Cardiac muscle cell (in vitro differentiated cells and primary cell): ENCODE measurements at places on chromosomes 2 and 18.

- no peak for DNase-seq
Observed at GRCh38 chr2:226796840-226797288, 2.8 kb downstream of the IRS1 start.

DNA sequence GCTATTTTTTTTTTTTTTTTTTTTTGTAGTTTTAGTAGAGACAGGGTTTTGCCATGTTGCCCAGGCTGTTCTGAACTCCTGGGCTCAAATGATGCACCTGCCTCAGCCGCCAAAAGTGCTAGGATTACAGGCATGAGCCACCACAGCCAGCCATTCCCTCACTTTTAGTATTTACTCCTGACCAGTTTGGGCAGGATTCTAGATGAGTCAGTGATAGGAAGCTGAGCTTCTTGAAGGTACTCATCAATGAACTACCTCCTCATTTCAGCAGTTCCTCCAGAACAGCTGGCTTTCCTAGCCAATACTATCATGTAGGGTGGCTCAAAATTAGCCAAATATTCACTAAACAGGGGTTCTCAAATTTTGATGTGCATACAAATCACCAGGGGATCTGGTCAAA, 57.2 kb downstream of the CYBRD1 start:
- DNase-seq, result no peak

DNA sequence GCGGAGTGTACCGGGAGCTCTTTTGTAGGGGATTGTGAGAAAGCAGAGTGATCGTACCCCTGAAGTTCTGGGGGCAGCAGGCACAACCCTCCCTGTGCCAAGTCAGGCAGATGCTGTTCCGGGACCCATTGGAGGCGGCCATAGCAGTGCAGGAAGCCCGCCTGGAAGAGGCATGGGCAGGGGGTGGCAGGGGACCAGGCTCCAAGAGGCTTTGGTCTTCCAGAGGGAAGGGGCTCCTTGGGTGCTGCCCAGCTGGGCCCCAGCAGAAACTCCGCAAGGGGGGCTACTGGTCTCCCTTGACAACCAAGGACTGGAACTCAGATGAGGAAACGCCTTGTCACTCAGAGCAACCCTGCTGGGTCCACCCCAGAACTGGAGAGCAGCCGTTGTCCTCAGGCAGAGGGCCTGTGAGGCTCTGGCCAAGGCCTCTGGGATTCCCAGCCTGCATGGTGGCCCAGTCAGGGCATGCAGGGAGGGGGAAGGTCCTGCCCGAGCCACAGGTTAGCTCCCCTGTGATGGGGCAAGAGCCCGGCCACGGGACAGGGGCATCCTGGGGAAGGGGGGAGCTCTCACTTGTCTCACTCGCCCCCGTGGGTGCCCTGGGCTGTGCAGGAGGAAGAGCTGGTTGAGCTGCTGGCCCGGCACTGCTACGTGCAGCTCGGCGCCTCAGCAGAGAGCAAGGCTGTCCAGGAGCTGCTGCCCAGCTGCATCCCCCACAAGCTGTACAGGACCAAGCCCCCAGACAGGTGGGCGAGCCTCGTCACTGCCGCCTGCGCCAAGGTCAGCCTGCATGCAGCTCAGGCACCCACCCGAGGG, 21.0 kb upstream of the GPR17 start:
- DNase-seq, result no peak

GRCh38 chr18:24704946-24705630, 244.7 kb downstream of the HRH4 start:
- no peak for DNase-seq

DNA sequence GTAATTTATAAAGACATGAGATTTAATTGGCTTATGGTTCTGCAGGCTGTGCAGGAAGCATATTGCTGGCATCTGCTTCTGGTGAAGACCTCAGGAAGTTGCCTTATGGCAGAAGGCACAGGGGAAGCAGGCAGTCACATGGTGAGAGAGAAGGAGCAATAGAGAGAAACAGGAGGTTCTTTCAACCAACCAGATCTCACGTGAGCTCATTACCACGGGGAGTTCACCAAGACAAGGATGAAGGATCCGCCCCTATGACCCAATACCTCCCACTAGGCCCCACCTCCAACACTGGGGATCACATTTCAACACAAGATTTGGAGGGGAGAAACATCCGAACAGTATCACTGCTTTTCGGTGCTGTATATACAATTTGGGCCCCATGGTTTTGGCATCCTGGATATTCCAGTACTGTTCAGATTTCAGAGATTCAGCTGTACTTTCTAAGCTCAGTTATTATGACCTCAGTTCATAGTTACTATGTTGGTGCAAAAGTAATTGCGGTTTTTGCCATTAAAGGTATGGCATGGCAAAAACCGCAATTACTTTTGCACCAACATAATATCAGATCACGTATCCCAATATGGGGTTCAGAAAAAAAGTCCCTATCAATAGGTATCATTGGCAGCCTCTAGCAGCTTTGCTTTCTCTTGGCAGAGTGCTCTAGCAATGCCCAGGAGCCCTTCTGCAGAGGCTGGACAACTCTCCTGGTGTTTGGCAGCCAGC, 189.6 kb upstream of the SIX3 start:
- DNase-seq, result no peak

- DNase-seq, result no peak
Observed at GRCh38 chr18:43776997-43777396, 499.7 kb upstream of the SYT4 start.

DNA sequence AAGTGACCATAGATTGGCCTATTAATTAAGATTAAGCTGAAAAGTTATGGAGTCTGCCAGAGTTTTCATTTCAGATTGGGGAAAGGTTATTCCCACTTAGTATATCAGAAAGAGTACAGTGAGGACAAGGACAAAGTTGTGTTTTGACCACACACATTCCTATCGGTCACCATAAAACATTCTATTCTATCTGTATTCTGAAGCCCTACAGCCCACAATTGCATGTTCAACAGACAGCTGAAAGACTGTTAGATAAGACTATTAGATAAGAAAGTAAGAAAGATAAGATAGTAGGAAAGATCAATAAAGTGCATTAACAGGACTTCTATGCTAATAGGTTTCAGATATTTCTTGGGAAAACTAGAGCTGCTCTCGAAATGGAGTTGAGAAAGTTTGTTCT, 26.7 kb upstream of the ACYP2 start:
- no peak for DNase-seq

DNA sequence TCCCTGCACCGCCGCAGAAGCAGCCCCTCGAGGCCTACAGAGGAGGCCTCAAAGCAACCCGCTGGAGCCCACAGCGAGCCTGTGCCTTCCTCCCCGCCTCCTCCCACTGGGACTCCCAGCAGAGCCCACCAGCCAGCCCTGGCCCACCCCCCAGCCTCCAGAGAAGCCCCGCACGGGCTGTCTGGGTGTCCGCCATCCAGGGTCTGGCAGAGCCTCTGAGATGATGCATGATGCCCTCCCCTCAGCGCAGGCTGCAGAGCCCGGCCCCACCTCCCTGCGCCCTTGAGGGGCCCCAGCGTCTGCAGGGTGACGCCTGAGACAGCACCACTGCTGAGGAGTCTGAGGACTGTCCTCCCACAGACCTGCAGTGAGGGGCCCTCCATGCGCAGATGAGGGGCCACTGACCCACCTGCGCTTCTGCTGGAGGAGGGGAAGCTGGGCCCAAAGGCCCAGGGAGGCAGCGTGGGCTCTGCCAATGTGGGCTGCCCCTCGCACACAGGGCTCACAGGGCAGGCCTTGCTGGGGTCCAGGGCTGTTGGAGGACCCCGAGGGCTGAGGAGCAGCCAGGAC, 31.2 kb downstream of the GPC1 start:
- no peak for DNase-seq

DNA sequence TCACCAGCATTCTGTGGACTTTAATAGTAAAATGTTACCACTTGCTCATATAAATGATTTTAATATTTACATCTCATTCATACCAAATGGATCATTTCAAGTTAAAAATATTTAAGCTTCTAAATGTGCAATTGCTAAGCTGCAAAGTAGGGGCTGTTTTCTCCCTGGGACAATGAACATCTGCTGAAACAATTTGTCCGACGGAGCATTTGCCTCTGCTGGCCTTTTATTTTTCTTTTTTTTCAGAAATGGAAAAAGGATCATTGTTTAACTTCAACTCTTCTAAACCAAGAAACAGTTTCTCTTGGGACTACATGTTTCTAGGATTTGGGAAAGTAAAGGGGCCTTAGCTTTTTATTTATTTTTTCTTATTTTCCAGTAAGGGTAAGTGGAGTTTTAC, 43.8 kb upstream of the ITPRID2 start:
- no peak for DNase-seq

DNA sequence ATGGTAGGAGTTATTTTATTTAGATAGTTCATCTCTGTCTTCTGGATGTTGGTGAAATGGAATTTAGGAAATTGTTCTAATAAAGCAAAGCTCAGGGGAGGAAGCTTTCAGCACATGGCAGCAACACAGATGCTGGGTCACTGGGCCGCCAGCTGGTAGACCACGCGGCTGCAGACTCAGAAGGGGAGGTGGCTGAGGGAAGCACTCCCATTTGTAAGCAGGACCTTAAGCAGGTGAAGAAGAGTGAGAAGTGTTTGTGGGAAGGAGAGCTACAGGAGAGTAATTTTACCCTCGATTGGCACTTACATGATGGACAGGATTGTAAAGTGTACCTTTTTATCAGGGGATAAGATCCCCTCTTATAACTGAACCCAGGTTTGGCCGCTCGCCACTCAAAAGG, 24.4 kb downstream of the NMS start:
- no peak for DNase-seq
